Bronchial epithelial cell (primary cell): ENCODE measurements at places on chromosomes 11 and 22. TPM values are rescaled to one million over a fixed set of nuclear protein-coding genes. Genes with fewer than 3 reads are reported as not detected.

Gene TMEM121B
- not detected in 2 replicates for total RNA-seq

- DNase-seq: no peak
Observed at GRCh38 chr11:86201371-86201884, 43.1 kb upstream of the EED start.

DNA sequence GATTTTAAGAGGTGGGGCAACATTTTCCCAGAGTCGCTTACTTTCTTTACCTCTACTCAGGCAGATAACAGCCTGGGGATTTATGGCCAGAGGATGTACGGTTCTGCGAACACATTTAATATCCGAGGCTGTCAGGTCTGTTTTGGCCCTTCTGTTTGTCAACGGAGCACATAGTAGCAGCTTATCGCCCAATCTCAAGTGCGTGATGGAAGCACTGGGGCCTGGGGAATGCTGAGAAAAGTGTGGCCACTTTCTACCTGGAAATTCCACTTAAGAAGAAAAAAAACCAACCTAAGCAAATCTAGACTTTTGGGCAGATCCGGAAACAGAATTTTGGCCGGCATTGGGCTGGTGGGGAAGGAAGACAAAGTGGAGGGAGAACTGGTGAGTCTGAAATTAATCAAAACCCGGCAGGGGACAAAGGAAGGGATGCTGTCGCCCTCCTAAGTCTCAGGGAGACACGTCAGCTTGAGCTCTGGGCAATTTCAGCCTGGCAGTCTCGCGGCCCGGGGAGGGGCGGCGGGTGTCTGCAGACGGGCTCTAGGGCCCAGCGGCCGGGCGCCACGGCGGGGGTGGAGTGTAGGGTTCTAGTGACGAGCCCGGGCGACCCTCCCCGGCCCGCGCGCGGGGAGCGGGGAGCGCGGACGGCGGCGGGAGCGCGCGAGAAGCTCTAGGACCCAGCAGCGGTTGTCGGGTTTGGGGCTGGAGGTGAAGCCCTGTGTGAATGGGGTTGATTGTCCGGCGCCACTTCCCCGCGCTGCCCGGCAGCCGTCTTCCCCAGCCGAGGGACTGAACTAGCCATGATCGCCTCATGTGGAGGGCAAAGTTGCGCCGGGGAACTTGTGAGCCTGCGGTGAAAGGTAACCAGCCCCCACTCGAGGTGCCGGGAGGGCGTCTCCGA lies at the start of gene AMOTL1:
TSS of gene AMOTL1 (plus strand) at position 656 of the 901 bp plus-strand sequence. CDS start at position 812, 156 bp downstream.
- peak; percentile 75 for DNase-seq

GRCh38 chr22:29520851-29521250 lies 32.7 kb downstream of the THOC5 start:
- DNase-seq: peak; percentile 62

- DNase-seq: peak; percentile 100
Observed at GRCh38 chr22:36395915-36396314, 8.1 kb upstream of the MYH9 start.
